Urinary bladder (tissue), 4 donors: ENCODE measurements at places on chromosomes 11 and 22. TPM values are rescaled to one million over a fixed set of nuclear protein-coding genes. Genes with fewer than 3 reads are reported as not detected.

PGGHG gene
- total RNA-seq = 9.5 TPM

DNA sequence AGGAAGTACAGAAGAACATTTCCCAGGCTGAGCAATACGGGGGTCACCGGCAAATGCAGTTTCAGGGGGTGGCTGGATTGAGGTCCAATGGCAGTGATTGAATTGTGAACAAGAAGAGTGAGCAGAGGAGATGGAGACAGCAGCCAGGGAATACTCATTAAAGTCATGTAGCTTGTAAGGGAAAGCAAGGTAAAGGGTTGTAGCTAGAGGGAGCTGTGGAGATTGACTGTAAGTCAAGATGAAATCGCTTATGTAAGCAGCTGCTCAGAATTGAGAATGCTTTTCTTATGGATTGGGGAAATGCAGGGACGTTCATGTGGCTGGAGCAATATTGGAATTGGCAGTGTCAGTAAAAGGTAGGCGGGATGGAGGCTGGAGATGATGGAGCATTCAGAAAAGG is 111.4 kb upstream of the TBCEL start:
- no peak for DNase-seq

DNA sequence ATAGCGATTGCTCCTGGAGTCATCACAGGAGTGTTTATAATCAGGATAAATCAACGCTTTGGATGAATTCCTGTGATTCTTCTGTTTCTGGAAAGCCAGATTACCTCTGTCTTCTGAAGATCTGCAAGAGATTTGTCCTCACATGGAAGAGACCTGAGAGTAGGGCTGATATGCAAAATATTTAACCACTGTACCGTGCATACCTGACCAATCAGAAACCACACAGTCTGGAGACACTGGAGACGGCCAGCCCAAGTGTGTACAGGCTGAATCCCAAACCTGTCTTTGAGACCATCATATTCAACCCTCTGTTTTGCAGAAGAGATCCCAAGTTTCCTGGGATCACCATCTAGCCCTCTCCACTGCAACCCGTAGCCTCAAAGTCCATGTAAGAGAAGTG is 50.4 kb upstream of the WT1 start:
- no peak for DNase-seq

PHLDA2 gene
- 1.1 TPM for total RNA-seq

- no peak for DNase-seq
These were observed 63.9 kb downstream of the UVRAG start for GRCh38 chr11:75878933-75879332.

GRCh38 chr11:69337211-69337721 is 43.3 kb downstream of the MYEOV start:
- no peak for DNase-seq

TBX1 gene
- 1.2 TPM for total RNA-seq

MMP13 gene
- total RNA-seq = not detected

APOA4 gene
- not detected for total RNA-seq

PCSK7 gene
- 23.7 TPM for total RNA-seq

DNA sequence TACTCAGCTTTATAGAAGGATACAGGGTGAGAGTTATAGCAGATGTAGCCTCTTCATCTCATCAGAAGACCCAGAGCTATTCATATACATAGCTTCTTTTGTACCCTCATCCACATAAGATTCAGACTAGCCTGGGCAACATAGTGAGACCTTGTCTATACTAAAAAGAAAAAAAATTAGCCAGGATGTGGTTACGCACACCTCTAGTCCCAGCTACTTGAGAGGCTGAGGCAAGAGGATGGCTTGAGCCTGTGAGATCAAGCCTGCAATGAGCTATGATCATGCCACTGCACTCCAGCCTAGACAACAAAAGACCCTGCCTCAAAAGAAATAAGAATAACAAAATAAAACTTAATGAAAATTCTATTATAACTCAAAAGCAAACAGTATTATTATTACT is 36.7 kb upstream of the B3GNT6 start:
- no peak for DNase-seq

- peak; percentile 75 for DNase-seq
These were observed 22.2 kb upstream of the CBX7 start for GRCh38 chr22:39174498-39175352.

CCDC88B gene
- total RNA-seq = 2.6 TPM

MALAT1 gene
- total RNA-seq = 27,753 TPM

DNA sequence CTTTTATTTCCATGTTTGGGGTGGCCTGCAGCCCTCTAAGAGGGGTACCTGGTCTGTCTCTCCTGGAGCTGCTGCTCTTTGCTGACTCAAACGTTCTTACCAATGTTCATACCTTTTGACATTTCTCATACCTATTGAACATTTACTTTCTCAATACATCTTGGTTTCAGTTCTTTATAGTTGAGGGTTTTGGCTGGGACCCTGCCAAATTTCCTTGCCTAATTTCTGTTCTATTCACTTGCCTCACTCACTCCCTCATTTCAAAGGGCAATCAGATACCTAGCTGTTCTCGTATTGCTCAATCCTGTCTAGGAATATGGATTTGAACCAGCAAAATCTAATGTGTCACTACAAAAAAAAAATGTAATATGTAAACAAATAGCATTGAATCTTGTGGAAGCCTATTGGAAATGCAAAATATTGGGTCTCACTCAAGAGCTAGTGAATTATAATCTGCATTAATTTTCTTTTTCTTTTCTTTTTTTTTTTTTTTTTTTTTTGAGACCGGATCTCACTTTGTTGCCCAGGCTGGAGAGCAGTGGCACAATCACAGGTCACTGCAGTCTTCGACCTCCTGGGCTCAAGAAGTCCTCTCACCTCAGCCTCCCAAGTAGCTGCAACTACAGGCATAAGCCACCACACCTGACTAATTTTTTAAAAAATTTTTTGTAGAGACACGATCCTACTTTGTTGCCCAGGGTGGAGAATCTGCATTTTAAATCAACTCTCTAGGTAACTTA is 7.5 kb downstream of the OR6M1 start:
- DNase-seq = no peak

BIK gene
- total RNA-seq = 2.5 TPM

GRAP2 gene
- total RNA-seq = 3.2 TPM

GRCh38 chr11:31529701-31530100 is 20.1 kb downstream of the ELP4 start:
- no peak for DNase-seq

E2F8 gene
- total RNA-seq = 4.8 TPM

GRCh38 chr22:39935612-39936011 is 24.6 kb upstream of the TMA7B start:
- DNase-seq = no peak

- peak; percentile 41 for DNase-seq
These were observed 63.2 kb downstream of the GRIA4 start for GRCh38 chr11:105673089-105673488.

RTN4RL2 gene
- total RNA-seq = 0.58 TPM

GRCh38 chr22:25875461-25875860 is 133.5 kb downstream of the MYO18B start:
- DNase-seq = no peak

- DNase-seq = no peak
These were observed 3.2 kb downstream of the TPP1 start for GRCh38 chr11:6615882-6616585.
